ENCODE measurements at places on chromosomes 2 and 18.

DNA sequence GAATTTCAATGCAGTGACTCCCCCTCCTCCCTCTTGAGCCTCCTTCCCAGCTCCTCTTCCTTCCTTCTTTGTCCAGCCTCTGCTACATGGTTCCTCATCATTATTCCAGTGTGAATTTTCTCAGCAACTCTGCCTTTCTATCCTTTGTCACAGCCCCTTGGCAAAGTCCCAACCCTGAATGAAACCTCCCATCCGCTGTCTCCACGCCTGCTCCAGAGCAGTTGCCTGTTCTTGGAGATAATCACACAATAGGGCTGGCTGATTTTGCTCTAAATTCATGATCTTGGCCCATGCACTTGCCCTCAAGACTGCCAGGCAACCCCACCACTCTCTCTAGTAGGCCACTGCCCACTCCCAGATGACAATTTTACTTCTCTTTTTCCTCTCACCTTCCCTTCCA lies 61.4 kb downstream of the BCL2L11 start:
- DNase-seq, result no peak

- no peak for DNase-seq
These were observed 90.5 kb upstream of the SPRED2 start for GRCh38 chr2:65522922-65523321.

DNA sequence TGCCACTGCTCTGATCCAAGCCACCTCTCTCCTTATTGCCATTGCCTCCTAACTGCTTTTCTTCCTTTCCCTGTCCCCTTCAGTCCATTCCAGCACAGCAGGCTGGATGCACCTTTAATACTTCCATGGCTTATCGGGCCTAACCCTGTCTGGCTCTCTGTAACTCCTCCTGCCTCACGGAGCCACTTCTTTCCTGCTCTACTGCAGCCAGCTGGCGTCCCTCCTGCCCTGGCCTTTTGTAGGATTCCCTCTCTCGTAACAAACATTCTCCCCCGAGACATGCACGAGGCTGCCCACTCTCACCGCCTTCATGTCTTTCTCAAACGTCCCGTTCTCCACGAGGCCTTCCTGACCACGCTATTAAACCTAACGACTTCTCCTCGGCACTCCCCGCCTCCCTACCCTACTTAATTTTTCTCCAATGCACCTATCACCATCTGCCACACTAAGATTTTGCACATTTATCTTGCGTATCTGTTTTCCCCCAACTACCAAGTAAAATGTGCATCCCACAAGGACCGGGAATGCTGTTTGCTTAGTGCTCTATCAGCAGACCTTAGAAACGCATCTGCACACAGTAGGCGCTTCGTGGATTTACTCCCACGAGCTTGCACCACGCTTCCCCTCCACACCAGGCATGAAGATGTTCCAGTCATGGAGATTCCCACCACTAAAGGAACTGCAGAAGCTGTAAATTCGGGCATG lies 728 bp upstream of the C18orf63 start:
- no peak for DNase-seq

DNA sequence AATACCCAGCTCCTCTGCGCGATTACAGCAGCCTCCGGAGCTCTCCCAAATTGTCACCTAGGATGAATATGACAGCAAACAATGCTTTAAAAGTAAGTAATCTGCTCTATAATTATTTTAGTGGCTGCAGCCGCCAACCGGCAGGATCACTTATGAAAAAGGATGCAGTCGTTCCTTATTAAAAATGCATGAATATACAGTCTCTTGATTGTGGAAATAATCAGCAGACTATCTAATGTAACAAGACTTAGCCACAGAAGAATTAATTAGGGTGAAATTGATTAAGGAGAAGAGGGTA lies 71.8 kb upstream of the STPG4 start:
- DNase-seq, result no peak

- no peak for DNase-seq
These were observed 4.3 kb downstream of the TMEFF2 start for GRCh38 chr2:192190474-192190873.

GRCh38 chr2:66888791-66889631 lies 454.1 kb downstream of the MEIS1 start:
- no peak for DNase-seq

- DNase-seq, result no peak
These were observed 40.4 kb upstream of the CDC42EP3 start for GRCh38 chr2:37711831-37712230.

DNA sequence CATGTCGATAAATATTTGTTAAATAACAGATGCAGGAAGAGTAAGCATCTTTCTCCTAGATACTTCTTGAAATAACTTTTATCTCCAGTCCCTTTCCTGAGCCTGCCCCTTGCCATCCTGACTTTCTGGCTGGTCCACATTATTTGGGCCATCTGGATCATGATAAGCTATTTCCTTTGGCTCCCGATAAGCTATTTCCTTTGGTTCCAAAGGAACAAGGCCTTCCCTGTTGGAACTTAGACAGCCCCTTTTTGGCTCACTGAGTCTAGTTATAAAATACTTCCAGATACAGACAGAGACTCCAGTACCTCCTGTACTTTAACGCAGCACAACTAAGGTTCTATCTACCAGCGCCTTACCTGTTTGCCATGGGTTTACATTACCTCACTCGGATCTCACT lies 205.3 kb upstream of the CCDC150 start:
- DNase-seq, result no peak

GRCh38 chr2:42908518-42909200 lies 116.3 kb upstream of the HAAO start:
- no peak for DNase-seq

GRCh38 chr2:218435003-218435982 lies 16.4 kb downstream of the VIL1 start:
- no peak for DNase-seq

DNA sequence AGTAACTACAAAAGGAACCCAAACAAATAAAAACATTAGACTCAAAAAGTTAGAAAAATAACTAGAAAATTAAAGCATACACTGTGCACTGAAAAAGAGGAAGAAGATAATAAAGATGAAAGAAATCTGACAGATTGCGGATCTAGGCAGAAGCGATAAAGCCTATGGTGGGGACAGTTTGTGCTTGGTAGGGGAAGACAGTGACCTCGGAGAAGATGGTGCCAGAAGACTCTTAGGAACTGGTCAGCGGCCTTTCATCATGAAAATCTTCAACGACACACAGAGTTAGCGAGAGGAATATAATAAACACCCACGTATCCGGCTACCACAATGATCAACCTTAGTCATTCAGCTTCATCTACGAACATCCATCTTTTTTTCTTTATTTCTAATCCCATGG lies 180.5 kb downstream of the HDAC4 start:
- no peak for DNase-seq

DNA sequence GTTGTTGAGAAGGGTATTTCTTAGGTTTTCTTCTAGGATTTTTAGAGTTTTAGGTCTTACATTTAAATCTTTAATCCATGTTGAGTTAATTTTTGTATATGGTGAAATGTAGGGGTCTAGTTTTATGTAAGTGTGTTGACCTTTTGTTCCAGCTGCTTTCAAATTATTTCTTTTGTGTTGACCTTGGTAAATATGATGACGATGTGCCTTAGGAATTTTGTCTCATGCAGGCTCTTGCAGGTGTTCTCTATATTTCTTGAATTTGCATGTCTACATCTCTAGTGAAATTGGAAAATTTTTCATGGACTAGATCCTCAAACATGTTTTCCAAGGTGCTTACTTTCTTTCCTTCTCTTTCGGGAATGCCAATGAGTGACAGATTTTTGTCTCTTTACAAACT lies 1609.3 kb upstream of the ZEB2 start:
- DNase-seq, result no peak

- DNase-seq, result no peak
These were observed 2.4 kb downstream of the ARL6IP6 start for GRCh38 chr2:152720794-152721193.

GRCh38 chr2:160324161-160324800 lies 124.2 kb upstream of the ITGB6 start:
- no peak for DNase-seq

GRCh38 chr2:10412380-10412779 lies 35.7 kb downstream of the ODC1 start:
- DNase-seq, result no peak

DNA sequence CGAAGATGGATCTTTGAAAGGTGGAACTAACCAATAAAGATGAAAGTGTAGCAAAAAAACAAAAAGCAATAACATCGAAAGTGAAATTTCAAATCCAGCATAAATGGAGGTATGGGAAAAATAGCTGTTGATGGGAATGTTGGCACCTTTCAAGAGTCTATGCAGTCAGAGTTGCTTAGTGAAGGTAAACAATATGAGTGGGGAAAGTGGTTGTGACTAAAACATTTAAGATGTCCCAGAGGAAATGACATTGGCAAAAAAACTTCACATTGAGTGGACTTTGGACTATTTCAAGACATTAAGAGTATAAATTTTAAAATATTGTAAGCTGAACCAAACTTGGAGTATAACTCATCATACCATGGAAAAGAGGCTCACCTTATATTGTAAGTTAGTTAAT lies 17.7 kb downstream of the ETAA1 start:
- no peak for DNase-seq

DNA sequence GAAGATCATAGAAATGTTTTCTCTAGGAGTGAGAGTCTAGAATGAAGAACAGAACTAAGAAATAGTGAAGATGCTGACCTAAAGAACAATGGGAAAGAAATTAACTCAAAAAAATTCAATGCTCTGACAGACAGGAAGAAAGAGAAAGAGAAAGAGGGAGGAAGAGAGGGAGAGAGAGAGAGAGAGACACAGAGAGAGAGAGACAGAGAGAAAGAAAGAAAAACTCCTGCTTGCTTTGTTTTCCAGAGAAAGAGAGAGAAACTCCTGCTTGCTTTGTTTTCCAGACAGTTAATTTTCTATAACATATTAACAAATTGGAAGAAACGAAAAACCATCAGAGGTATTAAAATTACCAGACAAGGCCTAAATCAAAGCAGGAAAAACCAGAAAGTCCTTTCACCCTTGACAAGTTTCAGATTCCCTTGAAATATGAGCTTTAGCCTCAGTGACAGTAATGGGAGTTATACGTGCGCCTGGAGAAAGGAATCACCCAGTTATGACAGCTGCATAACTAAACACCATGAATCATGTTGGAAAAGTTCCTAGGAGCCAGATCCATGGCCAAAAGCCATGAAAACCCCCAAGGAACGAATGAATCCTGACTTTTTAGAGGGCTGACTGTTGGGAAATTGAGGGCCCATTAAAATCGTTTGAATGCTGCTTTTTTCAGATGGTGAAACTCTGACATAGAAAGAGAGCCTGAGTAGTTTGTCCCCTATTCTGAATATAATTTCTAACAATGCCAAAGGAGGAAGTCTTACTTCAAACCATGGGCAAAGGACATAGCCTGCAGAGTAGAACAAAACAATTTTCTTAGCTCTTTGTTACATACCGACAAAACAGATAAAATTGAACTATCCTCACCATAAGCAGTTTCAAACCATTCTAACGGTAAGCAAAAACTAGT lies 228.6 kb upstream of the CHST9 start:
- no peak for DNase-seq

- no peak for DNase-seq
These were observed 37.0 kb upstream of the NT5DC4 start for GRCh38 chr2:112683550-112684414.

DNA sequence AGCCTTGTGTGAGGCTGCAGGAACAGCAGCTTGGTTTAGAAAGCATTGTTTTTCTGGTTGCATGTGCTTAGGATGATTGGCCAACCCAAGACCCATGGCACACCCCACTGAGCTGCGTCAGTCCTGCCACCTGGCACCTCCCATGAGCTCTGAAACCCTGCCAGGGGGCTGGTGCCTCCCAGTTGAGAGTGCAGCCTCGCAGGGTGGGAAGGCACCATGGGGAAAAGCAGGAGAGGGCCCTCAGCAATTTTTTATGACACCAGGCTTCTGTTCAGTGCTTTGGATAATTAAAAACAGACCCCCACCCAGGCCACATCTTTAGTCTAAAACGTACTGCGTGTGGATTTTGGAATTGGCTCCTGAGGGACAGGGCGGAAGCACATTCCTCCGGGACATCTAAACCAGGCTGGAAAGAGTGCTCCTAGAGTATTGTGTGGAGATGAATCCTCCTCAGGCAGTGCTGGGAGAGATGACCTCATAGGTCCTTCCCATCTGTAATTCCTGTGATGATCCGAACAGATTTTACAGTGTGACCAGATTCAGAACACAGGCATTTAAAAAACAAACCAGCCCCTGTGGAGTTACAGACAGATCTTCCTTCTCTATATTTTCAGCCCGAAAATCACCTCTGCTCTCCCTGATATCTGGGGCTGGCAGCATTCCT lies 438.3 kb downstream of the ZNF521 start:
- no peak for DNase-seq

GRCh38 chr2:201854841-201855240 lies 48.5 kb downstream of the CDK15 start:
- no peak for DNase-seq

GRCh38 chr18:48216639-48217257 lies 192.4 kb downstream of the ZBTB7C start:
- DNase-seq, result no peak

GRCh38 chr18:66013969-66014368 lies 263.2 kb downstream of the CDH7 start:
- DNase-seq, result no peak

GRCh38 chr2:72627083-72627482 lies 198.8 kb downstream of the EXOC6B start:
- no peak for DNase-seq

- DNase-seq, result no peak
These were observed 139.0 kb upstream of the HNRNPA3 start for GRCh38 chr2:177073611-177074010.

DNA sequence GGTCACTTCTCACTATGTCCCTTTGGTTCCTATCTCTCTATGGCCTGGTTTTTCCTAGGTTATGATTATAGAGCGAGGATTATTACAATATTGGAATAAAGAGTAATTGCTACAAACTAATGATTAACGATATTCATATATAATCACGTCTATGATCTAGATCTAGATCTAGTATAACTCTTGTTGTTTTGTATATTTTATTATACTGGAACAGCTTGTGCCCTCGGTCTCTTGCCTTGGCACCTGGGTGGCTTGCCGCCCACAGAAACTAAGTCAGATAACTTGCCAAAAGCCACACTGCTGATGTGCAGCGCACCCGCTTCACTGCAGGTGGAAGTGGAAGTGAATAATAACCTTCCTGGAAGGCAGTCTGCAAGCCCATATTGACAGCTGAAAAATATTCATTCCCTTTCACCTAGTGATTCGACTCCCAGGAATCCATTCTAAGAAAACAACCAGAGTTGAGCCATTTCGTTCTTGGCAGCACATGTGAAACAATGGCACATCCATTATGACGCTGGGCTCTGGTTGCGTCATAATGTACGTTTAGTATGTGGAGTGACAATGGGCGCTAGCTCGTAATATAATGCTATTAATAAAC lies 725 bp upstream of the ANKRD53 start:
- no peak for DNase-seq

GRCh38 chr2:16407358-16407757 lies 258.3 kb downstream of the CYRIA start:
- no peak for DNase-seq

- no peak for DNase-seq
These were observed 473 bp downstream of the ELMOD3 start for GRCh38 chr2:85355073-85355410.

DNA sequence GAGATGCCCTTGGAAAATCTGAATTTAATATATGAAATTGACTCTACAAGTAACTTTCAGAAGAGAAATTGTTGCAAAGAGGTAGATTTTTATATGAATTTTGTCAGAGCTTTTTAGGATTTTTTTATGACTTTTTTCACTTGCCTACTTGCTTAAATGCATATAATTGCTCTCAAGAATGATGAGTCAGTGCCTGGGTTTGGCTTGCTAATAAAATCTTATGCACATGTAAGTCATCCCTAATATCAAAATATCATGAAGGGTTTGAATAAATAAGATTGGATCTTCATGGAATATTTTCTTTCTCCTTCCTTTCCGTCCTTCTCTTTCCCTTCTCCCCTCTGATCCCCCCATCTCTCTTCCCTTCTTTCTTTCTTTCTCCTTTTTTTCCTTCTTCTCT lies 354.1 kb downstream of the TXNL1 start:
- DNase-seq, result no peak
